Activated gamma-delta T cell (primary cell): ENCODE measurements at places on chromosomes 3 and 15.

- DNase-seq: no peak
Measured at GRCh38 chr15:97745481-97746071, 214.9 kb upstream of the ARRDC4 start.

- DNase-seq: no peak
Measured at GRCh38 chr3:146543461-146544001, 876 bp downstream of the PLSCR1 start.

DNA sequence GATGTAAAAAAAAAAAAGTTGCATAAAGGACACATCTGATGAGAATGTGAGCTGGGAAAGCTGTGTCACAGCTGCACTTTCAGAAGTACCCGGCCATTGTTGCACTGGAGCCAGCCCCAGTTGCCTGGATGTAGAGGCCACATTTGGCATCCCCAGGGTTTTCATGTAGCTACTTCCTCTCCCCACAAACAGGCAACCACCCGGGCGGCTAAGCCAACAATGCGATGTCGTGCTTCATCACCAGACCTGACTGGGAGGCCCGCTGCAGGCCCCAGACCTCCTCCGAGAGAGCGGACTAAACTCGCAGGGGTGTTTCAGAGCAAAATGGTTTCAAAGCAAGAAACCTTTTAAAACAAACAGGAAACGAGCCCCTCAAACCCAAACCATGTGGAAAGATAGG is 142.3 kb downstream of the TMCO5A start:
- no peak for DNase-seq

DNA sequence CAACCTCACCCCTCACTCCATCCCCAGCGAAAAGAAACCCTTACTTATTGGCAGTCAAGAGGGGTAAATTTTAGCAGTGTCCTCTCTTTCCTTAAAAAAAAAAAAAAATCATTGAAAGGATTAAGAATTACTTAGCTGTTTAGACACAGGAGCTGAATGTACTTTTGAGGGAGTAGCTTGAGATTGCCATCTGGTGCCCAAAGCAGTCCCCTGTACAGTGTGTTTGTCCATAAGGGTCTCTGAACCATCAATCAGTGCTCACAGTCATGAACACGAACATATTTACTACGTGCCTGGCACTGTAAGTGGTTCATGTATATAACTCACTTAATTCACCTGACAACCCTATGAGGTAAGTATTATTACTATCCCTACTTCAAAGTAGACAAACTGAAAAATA is 463.5 kb downstream of the RAP2B start:
- no peak for DNase-seq

DNA sequence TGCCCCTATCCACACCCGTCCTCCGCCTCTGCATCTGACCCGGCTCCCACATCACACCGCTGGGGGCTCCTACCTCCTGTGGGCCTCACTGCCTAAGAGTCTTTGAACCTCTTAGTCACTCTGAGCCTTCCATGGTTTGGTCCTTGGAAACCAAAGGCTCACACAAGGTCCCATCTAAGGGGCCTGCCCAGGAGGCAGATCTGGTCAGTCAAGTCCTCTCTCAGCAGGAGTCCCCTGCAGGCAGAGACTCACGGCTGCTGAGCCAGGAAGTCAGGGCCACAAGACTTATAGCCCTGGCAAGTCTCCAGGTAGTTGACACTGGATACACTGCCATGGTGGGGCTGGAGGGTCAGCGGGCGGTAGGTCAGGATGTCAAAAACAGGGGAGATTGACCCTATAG is 31.2 kb upstream of the ALDH1L1 start:
- DNase-seq: no peak

- no peak for DNase-seq
Measured at GRCh38 chr15:53837263-53837662, 77.8 kb upstream of the WDR72 start.

- no peak for DNase-seq
Measured at GRCh38 chr3:31562525-31562924, 29.8 kb downstream of the STT3B start.

- no peak for DNase-seq
Measured at GRCh38 chr3:111414531-111414930, 127.5 kb upstream of the CD96 start.
